Esophagus muscularis mucosa (tissue), 4 donors: ENCODE measurements at places on chromosomes 2 and 18. TPM values are rescaled to one million over a fixed set of nuclear protein-coding genes. Genes with fewer than 3 reads are reported as not detected.

MBD1 gene
- 85.1 TPM for total RNA-seq

CD8A gene
- 0.83 TPM for total RNA-seq

MRPL30 gene
- 20.6 TPM for total RNA-seq

CNRIP1 gene
- total RNA-seq = 28.2 TPM

DNA sequence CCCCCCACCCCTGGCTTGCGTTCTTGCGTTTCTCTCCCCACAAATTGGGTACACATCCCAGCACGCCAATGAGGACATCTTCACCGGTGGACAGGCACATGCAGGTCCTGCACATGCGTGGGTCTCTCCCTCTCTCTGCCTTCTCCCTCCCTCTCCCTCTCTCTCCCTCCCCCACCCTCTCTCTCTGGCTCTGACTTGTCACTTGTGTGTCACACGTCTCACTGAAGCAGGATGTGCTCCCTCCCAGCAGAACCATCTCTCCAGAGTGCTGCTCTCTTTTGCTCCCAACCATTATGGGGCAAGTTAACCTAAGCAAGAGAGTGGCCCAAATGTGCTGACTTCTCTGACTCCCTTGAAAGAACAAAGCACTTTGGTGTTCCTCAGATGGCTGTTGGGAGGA, 120.8 kb upstream of the CAB39 start:
- DNase-seq = no peak

- DNase-seq = no peak
These were observed 637 bp upstream of the SFT2D3 start for GRCh38 chr2:127700527-127701192.

GRCh38 chr18:73780218-73780617, 367.4 kb downstream of the FBXO15 start:
- DNase-seq = peak; percentile 45

- peak; percentile 95 for DNase-seq
These were observed at the start of gene ROCK2 for GRCh38 chr2:11344342-11344955. ROCK2 (minus strand) TSS chr2:11344636; CDS start chr2:11344136, 500 bp downstream.

DNA sequence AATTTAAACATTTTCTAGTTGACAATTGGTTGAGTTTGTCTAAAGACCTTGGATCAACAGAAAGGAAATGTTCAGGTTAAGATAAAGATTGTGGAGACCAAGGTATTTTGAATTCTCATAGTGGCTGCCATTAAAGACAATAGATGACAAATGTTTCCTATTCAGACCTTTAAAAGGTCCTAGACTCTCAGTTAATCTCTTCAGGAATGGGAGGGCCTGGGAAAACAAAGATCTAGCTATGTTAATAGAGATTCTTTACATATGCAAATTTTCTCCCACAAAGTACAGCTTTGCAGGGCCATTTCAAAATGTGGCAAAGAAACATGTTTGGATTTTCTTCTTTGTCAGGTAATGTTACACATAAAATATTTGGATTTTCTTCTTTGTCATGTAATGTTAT, 403.9 kb downstream of the SPAG16 start:
- no peak for DNase-seq

GRCh38 chr2:10457846-10458598, 9.9 kb upstream of the ODC1 start:
- no peak for DNase-seq
